Heart left ventricle (tissue), 16 donors: ENCODE measurements at places on chromosomes 11 and 22. TPM values are rescaled to one million over a fixed set of nuclear protein-coding genes. Genes with fewer than 3 reads are reported as not detected.
A peak's percentile ranks its signal among the peaks of the same experiment; 100 is the strongest.

- no peaks in the 10 kb centered on the region for H3K27me3 ChIP-seq
- no peak overlapping the region for H3K27ac ChIP-seq
These were observed 23.3 kb upstream of the DNAL4 start for GRCh38 chr22:38817196-38817595.

DNA sequence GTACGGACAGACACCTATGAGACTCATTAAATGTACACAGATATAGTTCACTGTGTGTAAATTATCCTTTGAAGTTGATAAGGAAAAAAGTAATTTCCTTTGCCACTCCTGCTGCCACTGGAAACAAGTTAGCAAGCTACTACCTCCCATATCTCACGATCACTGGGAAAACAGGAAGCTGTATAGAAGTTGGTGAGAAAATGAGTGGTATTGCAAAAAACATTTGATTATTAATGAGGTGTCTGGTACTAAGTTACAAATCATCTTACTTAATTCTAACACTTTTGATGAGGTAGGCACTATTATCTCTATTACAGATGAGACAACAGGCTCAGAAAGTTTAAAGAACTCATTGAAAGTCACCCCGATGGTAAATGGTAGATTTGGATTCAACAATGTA, 68.5 kb downstream of the GAB2 start:
- H3K4me1 ChIP-seq, result peaks cover 92% of the 10 kb centered on the region
- no peak overlapping the region for H3K4me3 ChIP-seq
- peak overlapping the region; percentile 86 for H3K27ac ChIP-seq
- DNase-seq, result no peak
- no peaks in the 10 kb centered on the region for H3K27me3 ChIP-seq

- peak overlapping the region; percentile 76 for H3K27ac ChIP-seq
- H3K27me3 ChIP-seq, result peaks cover 25% of the 10 kb centered on the region
- DNase-seq, result peak; percentile 46
These were observed 9.0 kb upstream of the CCT8L2 start for GRCh38 chr22:16601437-16602223.

- DNase-seq, result no peak
- H3K4me1 ChIP-seq, result no peaks in the 10 kb centered on the region
- H3K27me3 ChIP-seq, result no peaks in the 10 kb centered on the region
- H3K36me3 ChIP-seq, result peaks cover 99% of the 10 kb centered on the region
- no peak overlapping the region for H3K4me3 ChIP-seq
- no peak overlapping the region for H3K27ac ChIP-seq
These were observed 7.4 kb downstream of the EEF1G start for GRCh38 chr11:62566247-62566646.

DNA sequence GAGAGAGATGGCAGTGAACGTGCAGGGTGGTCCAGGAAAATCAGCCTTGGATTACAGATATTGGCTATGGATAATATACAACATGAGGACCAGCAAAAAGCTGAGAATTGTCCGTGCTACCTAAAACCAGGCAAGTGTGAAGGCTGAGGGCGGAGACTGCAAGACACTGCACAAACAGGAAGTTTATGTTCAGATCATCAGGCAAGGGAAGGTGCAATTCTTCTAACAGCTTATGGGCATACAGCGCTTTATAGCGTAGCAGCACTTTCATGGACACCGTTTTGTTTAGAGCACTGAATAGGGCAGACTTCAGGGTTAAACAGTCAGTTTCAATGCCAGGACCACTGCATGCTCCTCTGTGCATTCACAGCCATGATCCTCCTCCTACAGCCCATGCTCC, 93.1 kb upstream of the TMEM45B start:
- no peak for DNase-seq
- H3K4me3 ChIP-seq, result no peak overlapping the region
- H3K4me1 ChIP-seq, result no peaks in the 10 kb centered on the region

DNA sequence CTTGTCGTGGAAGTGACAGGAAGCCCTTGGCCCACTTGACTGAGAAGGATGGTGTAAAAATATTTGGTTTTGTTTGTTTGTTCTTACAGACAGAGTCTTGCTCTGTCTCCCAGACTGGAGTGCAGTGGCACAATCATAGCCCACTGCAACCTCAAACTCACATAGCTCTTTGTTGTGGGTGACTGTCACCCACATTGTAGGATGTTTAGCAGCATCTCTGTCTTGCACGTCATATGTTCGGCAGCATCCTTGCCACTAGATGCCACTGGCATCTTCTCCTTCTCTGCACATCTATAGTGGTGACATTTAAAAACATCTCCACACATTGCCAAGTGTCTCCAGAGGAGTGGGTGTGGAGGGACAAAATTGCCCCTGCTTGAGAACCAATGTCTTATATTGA, 56.8 kb downstream of the PRR5L start:
- no peak for DNase-seq
- no peak overlapping the region for H3K4me3 ChIP-seq
- no peaks in the 10 kb centered on the region for H3K27me3 ChIP-seq
- no peaks in the 10 kb centered on the region for H3K36me3 ChIP-seq
- no peak overlapping the region for H3K27ac ChIP-seq

DNA sequence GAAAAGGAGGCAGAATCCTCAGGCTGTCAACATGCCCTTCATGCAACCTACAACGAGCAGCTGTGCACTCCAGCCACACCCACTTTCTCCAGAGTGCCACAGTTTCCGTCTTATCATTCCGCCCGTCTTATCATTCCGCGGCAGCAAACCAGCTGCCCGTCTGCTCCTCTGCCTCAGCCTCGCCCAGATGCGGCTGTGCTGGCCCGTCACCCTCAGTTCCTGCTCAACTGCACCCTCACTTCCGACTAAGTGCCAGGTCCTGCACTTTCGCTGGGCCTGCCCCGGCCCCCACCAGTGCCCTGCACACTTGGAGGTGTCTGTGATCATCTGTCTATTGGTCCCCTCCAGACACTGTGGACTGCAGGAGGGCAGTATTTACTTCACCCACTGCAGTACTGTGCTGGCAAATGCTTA, 43.7 kb downstream of the MICAL3 start:
- H3K27me3 ChIP-seq, result no peaks in the 10 kb centered on the region
- H3K4me1 ChIP-seq, result peaks cover 52% of the 10 kb centered on the region
- no peak overlapping the region for H3K4me3 ChIP-seq

DNA sequence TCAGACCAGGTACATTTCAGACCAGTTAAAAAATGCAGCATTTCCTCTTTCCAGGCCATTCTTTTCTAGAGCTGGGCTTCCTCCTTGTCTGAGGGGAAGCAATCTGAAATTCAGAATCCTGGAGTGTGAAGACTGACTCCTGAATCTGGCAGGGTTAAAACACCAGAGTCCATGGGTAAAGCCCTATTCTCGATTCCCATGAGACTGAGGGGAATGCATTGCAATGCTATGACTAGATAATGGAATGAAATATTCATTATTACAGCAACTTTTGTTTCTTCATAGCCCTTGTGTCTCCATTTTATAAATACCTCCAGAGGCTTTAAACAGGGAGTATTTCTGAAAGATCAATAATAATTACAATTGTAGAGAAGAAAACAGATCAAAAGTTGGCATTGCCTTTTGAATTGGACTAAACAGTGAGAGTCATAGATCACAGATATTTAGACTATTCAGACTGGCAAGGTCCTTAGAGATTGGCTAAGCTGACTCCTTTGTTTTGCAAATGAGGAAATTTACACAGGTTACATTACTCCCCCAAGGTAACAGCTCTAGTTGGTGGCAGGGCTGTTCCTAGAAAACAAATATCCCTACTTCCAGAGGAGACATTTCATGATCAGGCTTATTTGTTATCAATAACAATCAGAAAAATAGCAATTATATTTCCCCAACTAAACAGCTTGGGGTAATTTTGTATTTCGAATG, 632.6 kb upstream of the KIRREL3 start:
- no peaks in the 10 kb centered on the region for H3K4me1 ChIP-seq
- DNase-seq, result no peak
- no peaks in the 10 kb centered on the region for H3K27me3 ChIP-seq
- no peak overlapping the region for H3K27ac ChIP-seq

DNA sequence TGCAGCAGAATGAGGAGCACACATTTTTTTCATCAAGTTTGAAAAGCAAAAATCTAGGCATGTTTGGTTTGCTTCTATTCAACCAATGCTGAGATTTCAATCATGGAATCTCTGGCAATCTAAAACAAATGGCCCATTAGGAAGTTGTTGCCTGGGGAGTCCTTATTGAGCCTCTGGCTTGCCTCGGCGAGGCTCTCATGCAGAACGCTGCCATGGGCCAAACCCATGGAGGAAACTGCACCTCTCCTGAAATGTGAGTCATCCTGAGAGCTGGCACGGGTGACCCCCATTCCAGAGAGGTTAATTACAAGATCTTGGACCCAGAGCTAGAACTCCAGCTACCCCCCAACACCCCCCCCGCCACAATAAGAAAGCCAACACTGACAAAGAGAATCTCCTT, 80.7 kb downstream of the MN1 start:
- H3K27ac ChIP-seq, result no peak overlapping the region
- no peak for DNase-seq
- peaks cover 22% of the 10 kb centered on the region for H3K4me1 ChIP-seq
- H3K36me3 ChIP-seq, result no peaks in the 10 kb centered on the region
- H3K27me3 ChIP-seq, result no peaks in the 10 kb centered on the region

GRCh38 chr11:63844836-63845235, 5.9 kb downstream of the MARK2 start:
- H3K36me3 ChIP-seq, result peaks cover 25% of the 10 kb centered on the region
- peaks cover 33% of the 10 kb centered on the region for H3K4me1 ChIP-seq
- no peak overlapping the region for H3K4me3 ChIP-seq
- H3K27me3 ChIP-seq, result no peaks in the 10 kb centered on the region

GRCh38 chr11:124219126-124219525, 21.8 kb upstream of the OR8G1 start:
- H3K4me1 ChIP-seq, result no peaks in the 10 kb centered on the region
- no peaks in the 10 kb centered on the region for H3K27me3 ChIP-seq
- no peak for DNase-seq
- no peak overlapping the region for H3K27ac ChIP-seq
- no peaks in the 10 kb centered on the region for H3K36me3 ChIP-seq

GRCh38 chr11:117818041-117818873, 6.3 kb downstream of the FXYD2 start:
- no peaks in the 10 kb centered on the region for H3K36me3 ChIP-seq
- no peak overlapping the region for H3K4me3 ChIP-seq
- peak overlapping the region; percentile 64 for H3K27ac ChIP-seq
- H3K4me1 ChIP-seq, result peaks cover 26% of the 10 kb centered on the region
- no peaks in the 10 kb centered on the region for H3K27me3 ChIP-seq

GRCh38 chr11:34204396-34205279, 99.2 kb downstream of the NAT10 start:
- DNase-seq, result no peak
- H3K27me3 ChIP-seq, result no peaks in the 10 kb centered on the region
- H3K36me3 ChIP-seq, result peaks cover 8% of the 10 kb centered on the region
- no peak overlapping the region for H3K4me3 ChIP-seq
- H3K4me1 ChIP-seq, result peaks cover 14% of the 10 kb centered on the region
- no peak overlapping the region for H3K27ac ChIP-seq

GRCh38 chr11:46414879-46415278, 23.3 kb upstream of the CHRM4 start:
- no peaks in the 10 kb centered on the region for H3K36me3 ChIP-seq
- DNase-seq, result no peak

- H3K4me3 ChIP-seq, result no peak overlapping the region
- no peaks in the 10 kb centered on the region for H3K36me3 ChIP-seq
- DNase-seq, result peak; percentile 73
- H3K27ac ChIP-seq, result peak overlapping the region; percentile 10
These were observed 4.2 kb downstream of the ZP1 start for GRCh38 chr11:60871378-60872061.

DNA sequence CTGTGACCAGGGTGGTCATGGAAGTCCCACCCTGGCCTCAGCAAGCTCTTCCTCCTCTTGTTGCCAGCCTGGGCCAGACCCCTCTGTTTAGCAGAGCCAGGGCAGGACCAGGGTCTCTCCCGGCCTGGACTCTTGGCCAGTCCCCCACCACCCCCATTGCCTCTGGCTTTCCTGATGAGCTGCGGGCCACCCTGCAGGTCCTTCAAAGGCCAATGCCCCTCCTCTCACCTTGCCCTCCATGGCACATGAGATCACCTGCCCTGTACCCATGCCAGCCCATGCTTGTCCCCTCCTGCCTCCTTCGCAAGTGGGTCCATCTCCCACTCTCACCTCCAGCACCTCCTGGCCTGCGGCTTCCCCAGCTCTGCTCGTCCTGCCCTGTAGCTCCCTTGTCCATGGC, 10.4 kb downstream of the FADS2 start:
- DNase-seq, result no peak
- no peak overlapping the region for H3K4me3 ChIP-seq
- H3K4me1 ChIP-seq, result peaks cover 27% of the 10 kb centered on the region

- H3K27ac ChIP-seq, result no peak overlapping the region
- H3K4me1 ChIP-seq, result peaks cover 16% of the 10 kb centered on the region
- H3K27me3 ChIP-seq, result no peaks in the 10 kb centered on the region
- no peak for DNase-seq
- no peak overlapping the region for H3K4me3 ChIP-seq
These were observed 3.8 kb downstream of the CEP57 start for GRCh38 chr11:95794086-95794485.

GRCh38 chr11:115220423-115220822, 283.8 kb downstream of the CADM1 start:
- H3K36me3 ChIP-seq, result no peaks in the 10 kb centered on the region
- H3K4me3 ChIP-seq, result no peak overlapping the region
- no peak for DNase-seq

DNA sequence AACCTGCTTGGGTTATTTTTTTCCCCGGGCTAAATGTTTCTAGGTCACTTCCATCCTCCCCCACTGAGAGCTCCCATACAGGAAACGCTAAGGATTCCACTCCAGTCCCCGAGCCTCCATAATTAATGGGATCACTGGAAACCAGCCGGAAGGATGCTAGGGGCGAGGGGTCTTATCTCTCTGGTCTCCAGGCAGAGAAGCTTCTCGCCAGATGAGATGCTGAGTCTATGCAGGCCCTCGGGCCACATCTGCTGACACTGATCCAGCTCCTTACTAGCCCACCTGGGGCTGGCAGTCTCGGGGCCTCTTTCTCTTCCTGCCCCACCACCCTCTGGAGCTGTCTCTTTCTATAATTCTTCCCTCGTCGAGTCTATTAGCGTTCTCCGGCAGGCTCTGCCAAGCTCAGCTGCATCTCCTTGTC, 125.9 kb upstream of the SYT13 start:
- H3K27me3 ChIP-seq, result peaks cover 30% of the 10 kb centered on the region
- no peak for DNase-seq
- no peaks in the 10 kb centered on the region for H3K36me3 ChIP-seq
- H3K27ac ChIP-seq, result no peak overlapping the region
- H3K4me1 ChIP-seq, result no peaks in the 10 kb centered on the region
- H3K4me3 ChIP-seq, result no peak overlapping the region

The PIWIL4 gene
- total RNA-seq, result 1.1 TPM

The FAM111B gene
- 0.42 TPM for total RNA-seq

The TMEM191B gene
- total RNA-seq, result 1.2 TPM

The OR5AL1 gene
- total RNA-seq, result not detected

The CBLIF gene
- not detected for total RNA-seq

The SOX6 gene
- total RNA-seq, result 13.4 TPM

The MS4A1 gene
- 0.86 TPM for total RNA-seq

The MPEG1 gene
- total RNA-seq, result 6.4 TPM

The ANO5 gene
- 61.1 TPM for total RNA-seq

The GAB4 gene
- not detected for total RNA-seq

The DDTL gene
- 1.4 TPM for total RNA-seq

The DDX17 gene
- 166 TPM for total RNA-seq
